ENCODE measurements at places on chromosomes 12 and 14.

- H3K36me3 ChIP-seq = no peaks in the 10 kb centered on the region
- H3K27me3 ChIP-seq = no peaks in the 10 kb centered on the region
- DNase-seq = no peak
- H3K4me3 ChIP-seq = no peak overlapping the region
These were observed 479.4 kb downstream of the VRK1 start for GRCh38 chr14:97276573-97276972.

- peaks cover 14% of the 10 kb centered on the region for H3K36me3 ChIP-seq
- H3K27ac ChIP-seq = no peak overlapping the region
- no peaks in the 10 kb centered on the region for H3K4me1 ChIP-seq
- H3K4me3 ChIP-seq = no peak overlapping the region
- DNase-seq = no peak
These were observed 49.7 kb upstream of the SAV1 start for GRCh38 chr14:50717811-50718210.

GRCh38 chr12:18486036-18486435 lies 224.7 kb downstream of the PIK3C2G start:
- DNase-seq = no peak
- no peaks in the 10 kb centered on the region for H3K4me1 ChIP-seq
- no peak overlapping the region for H3K27ac ChIP-seq
- H3K27me3 ChIP-seq = no peaks in the 10 kb centered on the region
- no peak overlapping the region for H3K4me3 ChIP-seq

- peak; percentile 53 for DNase-seq
- H3K36me3 ChIP-seq = no peaks in the 10 kb centered on the region
- no peaks in the 10 kb centered on the region for H3K27me3 ChIP-seq
- peaks cover 80% of the 10 kb centered on the region for H3K4me1 ChIP-seq
- peak overlapping the region; percentile 43 for H3K4me3 ChIP-seq
These were observed 12.5 kb upstream of the IRF2BPL start for GRCh38 chr14:77040741-77041653.

DNA sequence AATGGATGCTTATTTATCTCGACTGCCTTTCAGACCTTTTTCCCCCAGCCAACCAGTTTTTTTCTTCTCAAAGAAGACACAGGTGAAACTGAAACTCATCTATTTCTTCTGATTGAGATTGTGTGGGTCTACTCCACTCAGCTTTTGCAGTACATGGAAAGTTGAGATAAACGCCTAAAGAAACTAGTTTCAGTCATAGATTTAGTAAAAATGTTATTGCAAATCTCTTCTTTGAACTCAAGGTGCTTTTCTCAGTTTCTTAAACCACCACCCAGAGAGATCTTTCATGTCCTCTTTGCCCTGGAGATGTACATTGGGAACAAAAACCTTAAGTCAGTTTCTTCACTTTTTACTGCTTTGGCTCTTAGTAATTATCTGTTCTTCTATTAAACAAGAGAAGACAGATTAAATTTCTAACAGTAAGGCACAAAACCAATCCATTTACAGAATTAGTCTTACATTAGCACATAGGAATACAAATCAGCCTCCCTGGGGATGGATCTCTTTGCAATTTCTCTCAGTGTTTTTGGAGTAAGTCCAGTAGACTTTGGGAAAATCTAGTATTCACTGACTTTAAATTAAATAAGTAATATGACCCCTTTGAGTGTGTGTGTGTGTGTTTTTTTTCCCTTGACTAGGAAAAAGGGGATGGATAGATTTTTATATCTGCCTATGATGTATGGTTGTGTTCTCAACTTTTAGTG lies 11.6 kb downstream of the FBXW8 start:
- no peaks in the 10 kb centered on the region for H3K4me1 ChIP-seq
- DNase-seq = no peak
- no peaks in the 10 kb centered on the region for H3K27me3 ChIP-seq
- no peak overlapping the region for H3K4me3 ChIP-seq
- H3K27ac ChIP-seq = no peak overlapping the region

GRCh38 chr14:68976160-68977067 lies 2.7 kb downstream of the ACTN1 start:
- H3K27me3 ChIP-seq = no peaks in the 10 kb centered on the region
- H3K4me1 ChIP-seq = peaks cover 56% of the 10 kb centered on the region
- DNase-seq = peak; percentile 79
- peak overlapping the region; percentile 100 for H3K27ac ChIP-seq

GRCh38 chr12:116697716-116698115 lies 40.2 kb downstream of the SPRING1 start:
- H3K4me1 ChIP-seq = no peaks in the 10 kb centered on the region
- H3K4me3 ChIP-seq = no peak overlapping the region
- no peak for DNase-seq
- peaks cover 17% of the 10 kb centered on the region for H3K27me3 ChIP-seq

GRCh38 chr12:10363914-10364814 lies 25.7 kb downstream of the KLRK1 start:
- peaks cover 40% of the 10 kb centered on the region for H3K4me1 ChIP-seq
- H3K36me3 ChIP-seq = no peaks in the 10 kb centered on the region
- H3K4me3 ChIP-seq = peak overlapping the region; percentile 70

GRCh38 chr12:49259452-49259851 lies 5.4 kb upstream of the TUBA1C start:
- no peak overlapping the region for H3K4me3 ChIP-seq
- no peaks in the 10 kb centered on the region for H3K27me3 ChIP-seq
- H3K27ac ChIP-seq = peak overlapping the region; percentile 13
- H3K36me3 ChIP-seq = no peaks in the 10 kb centered on the region

DNA sequence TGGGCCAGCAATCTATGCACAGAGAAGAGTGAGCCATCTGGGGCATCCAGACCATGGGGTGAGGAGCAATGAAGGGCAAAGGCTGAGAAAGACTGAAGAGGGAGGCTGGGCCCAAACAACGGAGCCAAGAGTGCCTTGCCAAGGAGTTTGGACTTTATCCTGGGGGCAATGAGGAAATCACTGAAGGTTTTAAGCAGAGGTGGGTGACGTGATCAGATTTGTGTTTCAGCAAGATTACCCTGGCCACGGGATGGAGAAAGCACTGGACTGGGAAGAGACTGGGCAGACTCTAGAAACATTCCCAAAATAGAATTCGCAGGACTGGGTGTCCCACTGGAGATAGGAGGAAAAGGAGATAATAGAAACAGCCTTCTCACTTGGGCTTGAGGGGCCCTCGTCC lies 65.3 kb downstream of the DPF3 start:
- no peaks in the 10 kb centered on the region for H3K36me3 ChIP-seq
- H3K4me3 ChIP-seq = no peak overlapping the region
- no peak for DNase-seq
- H3K27ac ChIP-seq = no peak overlapping the region

- no peak for DNase-seq
- H3K4me1 ChIP-seq = no peaks in the 10 kb centered on the region
- H3K27me3 ChIP-seq = no peaks in the 10 kb centered on the region
- no peak overlapping the region for H3K27ac ChIP-seq
These were observed 25.9 kb upstream of the GALNT16 start for GRCh38 chr14:69234106-69234505.

GRCh38 chr14:59337141-59337611 lies 128.0 kb downstream of the GPR135 start:
- DNase-seq = peak; percentile 88
- H3K4me3 ChIP-seq = no peak overlapping the region
- H3K27ac ChIP-seq = peak overlapping the region; percentile 84
- peaks cover 83% of the 10 kb centered on the region for H3K4me1 ChIP-seq

DNA sequence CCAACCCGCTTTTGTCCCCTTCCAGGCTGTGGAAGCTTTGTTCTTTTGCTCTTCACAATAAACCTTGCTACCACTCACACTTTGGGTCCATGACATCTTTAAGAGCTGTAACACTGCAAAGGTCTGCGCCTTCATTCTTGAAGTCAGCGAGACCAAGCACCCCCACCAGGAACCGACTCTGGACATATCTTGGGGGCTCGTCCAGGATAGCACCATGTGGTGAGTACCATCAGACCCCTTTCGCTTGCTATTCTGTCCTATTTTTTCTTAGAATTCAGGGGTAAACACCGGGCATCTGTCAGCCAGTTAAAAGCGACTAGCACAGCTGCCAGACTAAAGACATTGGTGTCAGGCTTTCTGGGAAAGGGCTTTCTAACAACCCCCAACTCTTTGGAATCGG lies 137.6 kb upstream of the PPFIA2 start:
- no peaks in the 10 kb centered on the region for H3K36me3 ChIP-seq
- H3K4me1 ChIP-seq = no peaks in the 10 kb centered on the region
- no peaks in the 10 kb centered on the region for H3K27me3 ChIP-seq
- DNase-seq = no peak
- no peak overlapping the region for H3K4me3 ChIP-seq
- H3K27ac ChIP-seq = no peak overlapping the region

DNA sequence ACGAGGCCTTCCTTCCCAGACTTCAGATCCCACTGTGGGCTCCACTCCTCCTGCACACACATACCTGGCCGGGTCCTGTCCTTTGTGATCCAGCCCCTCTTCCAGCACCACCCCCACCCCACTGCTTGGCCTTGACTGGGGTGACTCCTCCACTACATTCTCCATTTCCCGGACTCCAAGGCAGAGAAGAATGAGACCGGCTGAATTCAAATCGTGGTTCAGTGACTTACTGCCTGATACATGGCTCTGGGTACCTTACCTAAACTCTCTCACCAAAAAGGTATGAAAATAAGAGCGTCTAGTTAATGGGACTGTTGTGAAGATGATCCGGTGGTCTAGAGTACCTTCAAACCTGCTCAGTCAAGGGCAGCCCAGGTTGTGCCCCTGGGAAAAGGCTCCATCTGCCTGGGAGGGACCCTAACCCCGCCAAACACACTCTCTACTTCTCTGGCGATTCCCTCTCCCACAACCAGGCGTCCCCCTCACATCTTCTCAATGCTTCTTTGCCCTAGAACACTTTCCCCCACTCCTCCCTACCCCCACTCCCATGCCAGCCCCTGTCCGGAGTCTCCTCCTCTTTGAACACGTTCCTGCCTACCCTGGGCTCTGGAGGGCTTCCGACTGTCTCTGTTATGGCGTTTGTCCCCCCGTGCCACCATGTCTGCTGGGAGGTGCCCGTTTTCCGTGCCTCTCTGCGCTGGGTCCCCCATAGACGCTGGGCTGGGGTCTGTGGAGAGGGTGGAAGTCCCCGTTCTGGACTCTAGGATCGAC lies 1.5 kb upstream of the ZBTB42 start:
- peaks cover 22% of the 10 kb centered on the region for H3K4me1 ChIP-seq
- no peaks in the 10 kb centered on the region for H3K36me3 ChIP-seq
- peak overlapping the region; percentile 99 for H3K27ac ChIP-seq
- DNase-seq = peak; percentile 51
- peak overlapping the region; percentile 89 for H3K4me3 ChIP-seq
- no peaks in the 10 kb centered on the region for H3K27me3 ChIP-seq

DNA sequence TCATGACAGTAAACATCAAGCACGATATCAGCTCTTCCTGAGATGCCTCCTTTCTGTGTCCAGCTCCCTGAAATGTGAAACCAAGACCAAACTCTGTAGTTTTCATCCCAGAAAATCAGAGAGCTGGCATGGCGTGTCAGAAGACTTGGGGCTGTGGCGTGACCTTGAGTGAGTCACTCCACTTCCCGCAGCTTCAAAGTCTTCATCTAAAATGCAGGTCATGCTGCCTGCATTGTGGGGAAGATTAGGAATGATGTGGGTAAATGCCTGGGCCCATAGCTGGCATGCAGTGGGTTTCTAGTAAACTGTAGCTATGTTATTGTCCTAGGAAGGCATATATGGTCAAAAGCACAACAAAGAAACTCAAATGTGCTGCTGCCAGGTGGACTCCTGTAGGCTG lies 28.8 kb downstream of the OAS2 start:
- DNase-seq = no peak
- no peaks in the 10 kb centered on the region for H3K4me1 ChIP-seq
- H3K27me3 ChIP-seq = no peaks in the 10 kb centered on the region
- no peaks in the 10 kb centered on the region for H3K36me3 ChIP-seq

GRCh38 chr12:3491938-3492792 lies 1.2 kb downstream of the PRMT8 start:
- peaks cover 11% of the 10 kb centered on the region for H3K4me1 ChIP-seq
- H3K4me3 ChIP-seq = no peak overlapping the region
- no peak for DNase-seq
- H3K27ac ChIP-seq = no peak overlapping the region
- H3K27me3 ChIP-seq = peaks cover 89% of the 10 kb centered on the region

DNA sequence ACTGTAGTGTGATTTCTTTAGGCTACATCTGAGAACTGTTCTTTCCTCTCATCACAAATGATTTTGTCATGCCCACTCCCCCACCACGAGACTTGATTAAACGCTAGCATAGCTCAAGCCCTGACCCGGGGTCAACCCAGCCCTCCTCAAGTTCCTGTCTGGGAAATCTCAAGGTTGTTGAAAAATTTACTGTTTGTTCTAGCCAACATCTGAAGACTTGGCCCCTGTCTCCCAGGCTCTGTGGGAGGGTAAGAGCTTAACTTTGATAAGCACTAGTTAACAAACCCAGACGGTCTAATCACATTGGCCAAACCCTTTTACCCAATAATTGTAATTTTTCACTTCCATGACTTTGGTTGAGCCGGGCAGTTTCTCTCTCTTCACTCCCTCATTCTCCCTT lies 86.2 kb upstream of the AMIGO2 start:
- H3K4me3 ChIP-seq = no peak overlapping the region
- no peak overlapping the region for H3K27ac ChIP-seq
- H3K27me3 ChIP-seq = no peaks in the 10 kb centered on the region
- peaks cover 6% of the 10 kb centered on the region for H3K36me3 ChIP-seq

- no peaks in the 10 kb centered on the region for H3K4me1 ChIP-seq
- H3K27ac ChIP-seq = no peak overlapping the region
- H3K36me3 ChIP-seq = no peaks in the 10 kb centered on the region
- H3K4me3 ChIP-seq = no peak overlapping the region
- H3K27me3 ChIP-seq = no peaks in the 10 kb centered on the region
- DNase-seq = no peak
These were observed 8.9 kb downstream of the RNASE11 start for GRCh38 chr14:20578784-20579502.

- no peaks in the 10 kb centered on the region for H3K4me1 ChIP-seq
- no peaks in the 10 kb centered on the region for H3K27me3 ChIP-seq
- H3K4me3 ChIP-seq = no peak overlapping the region
- no peak for DNase-seq
- no peaks in the 10 kb centered on the region for H3K36me3 ChIP-seq
- no peak overlapping the region for H3K27ac ChIP-seq
These were observed 148.1 kb upstream of the NRXN3 start for GRCh38 chr14:78022059-78022458.

DNA sequence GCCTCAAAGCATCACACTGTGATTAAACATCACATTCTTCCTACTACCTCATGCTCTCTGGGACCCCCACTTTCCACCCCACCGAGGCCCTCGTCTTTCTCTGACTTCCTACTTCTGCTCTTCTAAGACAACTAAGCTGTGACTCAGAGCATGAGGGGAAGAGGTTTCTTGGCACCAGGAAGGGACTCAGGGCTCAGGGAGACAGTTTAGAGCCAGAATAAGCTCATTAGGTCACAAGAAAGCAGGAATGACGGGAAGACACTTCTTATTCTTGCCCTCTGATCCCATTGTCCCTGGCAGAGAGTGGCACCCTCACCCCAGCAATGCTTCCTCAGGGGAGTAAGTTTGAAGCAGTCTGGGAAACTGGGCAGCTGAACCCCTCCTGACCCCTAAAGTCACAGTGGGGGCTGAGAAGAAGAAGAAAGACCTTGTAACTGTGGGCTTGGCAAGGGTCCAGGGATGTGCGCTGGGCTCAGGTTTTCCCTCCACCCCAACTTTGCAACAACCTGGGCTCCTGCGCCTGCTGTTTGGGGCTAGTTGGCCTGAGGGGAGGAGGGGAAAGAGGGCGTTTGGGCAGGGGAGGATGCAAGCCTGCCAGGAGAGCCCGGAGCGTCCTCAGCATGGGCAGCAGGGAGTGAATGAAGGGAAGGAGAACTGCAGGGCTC lies 64.6 kb upstream of the ACTN1 start:
- no peak overlapping the region for H3K4me3 ChIP-seq
- DNase-seq = peak; percentile 61
- H3K27me3 ChIP-seq = no peaks in the 10 kb centered on the region
- H3K4me1 ChIP-seq = no peaks in the 10 kb centered on the region
